ENCODE measurements at places on chromosomes 7 and 10.

DNA sequence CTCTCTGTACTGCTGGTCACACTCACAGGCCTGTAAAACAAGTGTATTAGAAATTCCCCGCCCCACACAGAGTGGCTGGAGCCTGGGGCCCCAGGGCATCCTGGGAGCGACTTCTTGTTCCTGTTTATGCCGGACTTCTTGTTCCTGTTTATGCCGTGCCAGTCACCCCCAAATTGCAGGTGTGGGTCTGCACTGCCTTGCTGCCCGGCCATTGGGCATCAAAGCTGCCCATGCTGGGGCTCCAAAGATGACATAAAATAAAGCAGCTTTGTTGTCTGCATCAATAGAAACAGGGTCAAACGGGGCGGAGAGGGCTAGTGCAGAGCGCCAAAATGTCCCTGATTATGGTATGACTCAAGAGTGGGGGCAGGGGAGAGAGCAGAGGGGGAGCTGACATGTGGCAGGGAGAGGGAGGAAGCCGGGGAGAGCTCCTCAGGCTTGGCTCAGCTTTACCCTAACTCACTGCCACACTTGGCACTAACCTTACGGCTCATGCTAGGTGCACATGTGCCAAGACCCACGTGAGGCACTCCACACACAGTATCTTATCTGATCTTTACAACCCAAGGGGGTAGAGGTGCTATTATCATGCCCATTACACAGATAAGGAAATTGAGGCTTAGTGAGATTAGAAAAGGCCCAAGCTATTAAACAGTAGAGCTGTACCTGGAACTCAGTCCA lies 98.4 kb downstream of the PIP4K2A start:
- DNase-seq: no peak

GRCh38 chr10:45180946-45181875 lies 134.2 kb downstream of the OR13A1 start:
- DNase-seq: no peak

GRCh38 chr10:93319896-93320295 lies 162.2 kb downstream of the MYOF start:
- DNase-seq: no peak

DNA sequence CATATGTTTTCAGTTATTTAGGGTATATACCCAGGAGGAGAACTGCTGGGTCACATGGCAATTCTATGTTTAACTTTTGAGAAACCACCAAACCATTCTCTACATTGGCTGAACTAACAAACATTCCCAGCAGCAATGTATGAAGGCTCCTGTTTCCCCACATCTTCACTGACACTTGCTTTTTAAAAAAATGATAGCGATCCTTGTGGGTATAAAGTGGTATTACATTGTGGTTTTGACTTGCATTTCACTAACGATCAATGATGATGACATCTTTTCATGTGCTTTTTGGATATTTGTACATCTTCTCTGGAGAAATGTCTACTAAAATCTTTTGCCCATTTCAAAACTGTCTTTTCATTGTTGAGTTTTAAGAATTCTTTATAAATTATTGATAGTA lies 51.2 kb upstream of the ANAPC16 start:
- DNase-seq: no peak

DNA sequence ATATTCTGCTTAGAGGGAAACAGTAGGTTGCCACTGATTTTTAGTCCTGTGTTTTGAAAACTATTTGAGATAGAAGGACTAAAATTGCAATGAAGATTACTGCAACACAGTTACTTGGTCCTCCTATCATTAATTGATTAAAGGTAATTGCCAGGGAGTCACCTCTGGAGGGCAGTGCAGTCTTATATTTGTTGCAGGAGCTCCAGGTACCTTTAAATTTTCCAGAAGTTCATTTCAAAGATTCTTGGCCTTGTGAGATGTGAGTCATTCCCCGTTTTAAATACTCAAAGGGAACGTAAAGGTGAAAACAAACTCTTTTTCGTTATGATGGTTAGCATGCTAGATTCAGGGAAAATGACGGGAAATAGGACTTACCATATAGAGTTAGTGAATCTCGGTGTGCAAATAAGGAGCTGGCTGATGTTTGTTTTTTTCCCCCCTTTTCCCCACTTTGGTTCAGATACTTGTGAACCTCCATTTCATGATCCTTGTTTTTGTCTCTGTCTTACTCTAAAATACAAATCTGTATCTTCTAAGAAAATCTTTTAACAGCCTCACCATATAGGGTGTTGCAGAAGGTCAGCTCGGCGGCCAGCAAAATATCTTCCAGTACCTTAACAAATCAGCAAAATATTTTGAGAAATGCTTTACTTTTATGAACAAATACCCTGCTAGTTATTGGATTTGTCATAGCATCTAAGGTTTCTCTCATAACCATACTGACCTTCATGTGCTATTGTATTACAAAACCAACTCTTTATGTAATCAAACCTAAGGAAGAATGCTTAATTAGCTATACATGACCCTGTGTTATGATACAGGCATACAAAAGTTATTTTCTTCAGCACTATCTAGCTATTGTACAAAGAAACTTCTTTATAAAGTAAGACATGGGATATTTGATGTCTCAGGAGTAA lies 143.0 kb upstream of the HDAC9 start:
- no peak for DNase-seq

GRCh38 chr10:62456611-62457101 lies 82.5 kb downstream of the ZNF365 start:
- no peak for DNase-seq

DNA sequence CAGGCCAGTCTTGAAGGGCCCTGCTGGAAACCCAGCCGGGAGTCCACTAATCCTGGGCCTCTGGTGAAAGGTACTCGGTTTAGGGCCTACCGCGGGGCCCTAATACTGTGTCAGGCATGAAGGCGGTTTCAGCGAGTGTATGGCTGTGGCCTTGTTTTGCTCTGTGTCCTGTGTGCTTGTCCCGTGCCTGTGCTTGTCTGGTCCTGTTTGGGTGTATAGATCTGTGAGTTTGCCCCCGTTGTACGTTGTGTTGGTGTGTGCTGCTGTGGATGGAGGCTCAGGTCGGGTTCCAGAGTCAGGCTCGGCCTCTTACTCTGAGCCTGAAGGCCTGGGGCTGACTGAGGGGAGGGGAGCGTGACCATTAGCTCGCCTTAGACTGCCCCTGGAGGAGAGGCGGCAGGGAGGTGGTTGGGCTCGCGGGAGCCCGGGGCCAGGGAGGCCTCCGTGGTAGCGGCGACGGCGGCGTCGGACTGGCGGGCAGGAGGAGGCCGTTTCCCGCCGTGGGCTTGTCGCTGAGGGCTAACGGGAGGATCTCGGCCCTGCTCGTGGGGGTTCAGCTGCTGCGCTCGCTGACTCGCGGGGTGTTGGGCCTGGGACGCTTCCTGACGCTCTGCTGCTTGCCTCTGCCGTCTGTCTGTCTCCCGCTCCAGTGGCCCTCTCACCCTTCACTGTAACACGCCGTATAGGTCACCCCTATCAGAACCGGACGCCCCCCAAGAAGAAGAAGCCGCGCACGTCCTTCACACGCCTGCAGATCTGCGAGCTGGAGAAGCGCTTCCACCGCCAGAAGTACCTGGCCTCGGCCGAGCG lies 2.6 kb downstream of the TLX1 start:
- no peak for DNase-seq

- no peak for DNase-seq
These were observed 46.9 kb upstream of the LYZL1 start for GRCh38 chr10:29241925-29242324.

DNA sequence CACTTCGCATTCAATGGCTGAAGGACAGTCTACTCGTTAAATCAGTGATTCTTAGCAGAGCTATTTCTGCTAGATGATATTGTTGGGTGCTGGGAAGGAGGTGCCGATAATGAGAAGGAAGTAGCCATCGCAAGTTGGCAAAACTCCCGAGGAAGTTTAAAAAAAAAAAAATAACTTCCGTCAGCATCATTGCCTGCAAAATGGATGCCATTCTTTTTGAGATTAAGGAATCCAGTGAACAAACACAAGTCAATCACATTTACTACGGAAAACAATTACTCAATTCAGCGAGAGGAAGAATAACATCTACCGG lies 74.4 kb upstream of the SFMBT2 start:
- DNase-seq: no peak

DNA sequence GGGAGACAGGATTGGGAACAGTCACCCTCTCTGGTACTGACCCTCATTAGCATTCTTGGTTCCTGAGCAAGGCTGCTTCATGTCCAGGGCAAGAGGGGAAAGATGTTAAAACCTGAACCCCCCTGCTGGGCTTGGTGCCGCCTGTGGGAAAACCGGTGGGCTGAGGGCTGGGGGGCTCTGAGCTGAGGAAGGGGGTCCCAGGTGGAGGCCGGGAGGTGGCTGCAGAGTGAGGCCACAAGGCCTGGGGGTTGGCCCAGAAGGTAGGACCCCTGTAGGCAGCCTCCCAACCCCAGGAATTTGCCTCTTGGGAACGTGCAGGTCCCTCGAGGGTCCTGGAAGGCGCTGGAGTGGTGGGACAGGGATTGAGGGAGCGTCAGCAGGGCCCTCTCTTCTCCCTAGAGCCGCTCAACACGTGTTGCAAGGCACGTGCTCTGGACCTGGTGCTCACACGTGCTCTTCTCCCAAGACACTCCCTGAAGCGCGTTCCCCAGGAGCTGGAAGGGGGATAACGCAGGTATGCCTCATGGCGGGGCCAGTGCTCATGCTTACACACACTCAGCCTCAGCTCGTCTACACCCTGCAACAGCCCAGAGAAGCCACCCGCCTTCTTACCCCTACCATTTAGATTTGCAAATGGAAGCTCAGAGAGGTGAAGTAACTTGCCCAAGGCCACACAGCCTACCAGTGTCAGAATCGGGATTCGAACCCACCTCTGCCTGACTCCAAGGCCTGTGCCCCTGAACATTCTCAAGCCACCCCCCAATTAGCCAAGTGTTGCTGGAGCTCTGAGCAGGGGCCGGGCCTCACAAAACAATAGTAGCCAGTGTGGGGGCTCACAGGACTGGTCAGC lies 64.4 kb downstream of the LHPP start:
- no peak for DNase-seq

GRCh38 chr10:1068380-1069361 lies 12.5 kb downstream of the WDR37 start:
- DNase-seq: no peak

- DNase-seq: no peak
These were observed 4.5 kb downstream of the TRIL start for GRCh38 chr7:28953633-28954032.

DNA sequence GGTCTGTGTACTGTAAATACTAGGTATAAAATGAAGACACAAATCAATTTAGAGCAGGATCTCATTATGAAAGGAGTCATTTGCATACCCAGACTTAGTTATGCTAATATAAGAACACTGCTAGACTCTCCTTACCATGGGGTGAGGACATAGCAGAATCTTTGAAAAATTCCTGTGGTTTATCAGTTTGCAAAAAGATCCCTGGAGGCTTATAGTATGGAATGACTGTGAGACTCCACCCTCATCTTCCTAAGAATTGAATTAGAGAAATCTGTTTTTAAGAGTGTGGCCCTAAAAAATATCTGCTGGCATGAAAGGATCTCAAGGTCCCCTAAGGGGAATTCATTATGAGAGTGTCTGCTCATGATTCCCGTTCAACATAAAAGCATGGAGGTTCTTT lies 63.2 kb downstream of the WNT2 start:
- no peak for DNase-seq

DNA sequence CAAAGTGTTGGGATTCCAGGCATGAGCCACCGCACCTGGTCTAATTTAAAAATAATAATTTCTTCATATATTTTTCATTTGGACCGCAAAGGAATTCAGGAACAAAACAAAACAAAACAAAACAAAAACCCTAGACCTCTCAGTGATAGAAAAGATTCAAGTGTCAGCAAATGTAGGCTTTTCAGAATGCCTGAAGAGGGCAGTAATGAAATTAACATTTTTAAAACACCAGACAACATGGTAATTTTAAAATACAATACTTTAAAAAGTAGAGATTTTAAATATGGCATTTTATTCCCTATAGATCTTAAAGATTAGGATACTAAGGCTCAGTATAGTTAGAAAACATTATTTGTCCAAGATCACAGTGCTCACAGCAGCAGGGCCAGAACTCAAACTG lies 36.6 kb downstream of the DNMBP start:
- no peak for DNase-seq

- DNase-seq: no peak
These were observed 1583.6 kb upstream of the LRRTM3 start for GRCh38 chr10:65342245-65342644.

DNA sequence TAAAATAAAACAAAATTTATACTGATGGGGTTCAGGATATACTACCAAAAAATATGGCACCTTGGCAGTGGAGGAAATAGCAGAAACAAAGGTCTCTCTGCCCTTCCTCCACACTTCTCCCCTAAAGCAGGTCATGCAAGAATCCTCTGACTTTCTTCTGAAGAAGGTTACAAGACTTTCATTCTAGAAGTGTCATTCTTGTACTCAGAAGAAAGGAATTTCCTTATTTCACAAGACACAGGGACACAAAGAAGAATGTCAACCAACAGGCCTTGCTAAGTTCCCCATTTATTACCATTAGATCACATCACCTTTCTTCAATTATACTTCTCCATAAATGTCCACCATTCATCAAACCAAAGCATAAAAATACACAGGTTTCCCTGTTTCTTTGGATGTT lies 470.2 kb downstream of the PAXIP1 start:
- no peak for DNase-seq

GRCh38 chr7:142865766-142866165 lies 10.9 kb downstream of the EPHB6 start:
- DNase-seq: no peak

GRCh38 chr7:68684246-68684839 lies 913.9 kb upstream of the AUTS2 start:
- DNase-seq: no peak

- no peak for DNase-seq
These were observed 77.9 kb downstream of the GSAP start for GRCh38 chr7:77338260-77338659.

DNA sequence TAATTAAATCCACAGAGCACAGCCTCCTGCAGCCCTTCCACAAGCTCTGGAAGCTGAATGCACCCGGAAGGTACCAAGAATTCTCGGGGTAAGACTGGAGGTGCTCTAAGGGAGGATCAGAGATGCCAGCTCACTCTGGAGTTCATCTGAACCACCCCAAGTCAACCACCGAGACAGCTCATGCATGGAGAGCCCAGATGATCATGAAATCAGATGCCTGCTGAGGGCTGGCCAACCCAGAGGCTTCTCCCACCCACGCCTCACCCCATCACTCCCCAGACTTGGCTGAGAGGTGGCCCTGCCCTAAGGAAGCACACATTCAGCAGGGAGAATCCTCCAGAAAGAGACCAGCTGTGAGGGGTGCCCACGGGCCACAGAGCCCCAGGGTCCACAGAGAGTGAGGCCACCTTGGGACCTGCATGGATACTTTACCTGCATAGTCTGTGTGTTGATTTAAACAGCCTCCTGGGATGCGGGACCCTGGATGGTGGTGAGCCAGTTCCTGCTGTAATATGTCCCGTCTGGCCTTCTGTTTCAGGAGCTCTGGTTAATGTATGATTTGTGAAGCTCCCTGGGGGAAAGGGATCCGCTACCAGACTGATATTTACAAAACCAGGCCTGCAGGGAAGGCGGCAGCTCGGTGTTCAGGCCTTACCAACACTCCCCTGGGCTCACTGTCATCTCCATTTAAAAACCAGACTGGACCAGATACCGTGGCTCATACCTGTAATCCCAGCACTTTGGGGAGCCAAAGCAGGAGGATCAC lies 64.9 kb downstream of the INSIG1 start:
- DNase-seq: no peak

Measured in stimulated activated CD4-positive, alpha-beta T cell treated with anti-CD3 and anti-CD28 coated beads, Interleukin-1b, Interleukin-23, amount 100 ng/mL, for 4 hours (primary cell).